Daoy (cell line): ENCODE measurements at places on chromosomes 1 and 21.

- DNase-seq, result peak; percentile 75
Measured at GRCh38 chr1:39205102-39205780, 746 bp downstream of the MACF1 start.

GRCh38 chr1:9824702-9825089 lies 931 bp upstream of the CLSTN1 start:
- no peak for DNase-seq

GRCh38 chr21:38984982-38985567 lies 179.3 kb downstream of the ETS2 start:
- DNase-seq, result peak; percentile 81

- no peak for DNase-seq
Measured at GRCh38 chr1:160850993-160851392, 11.7 kb downstream of the CD244 start.

DNA sequence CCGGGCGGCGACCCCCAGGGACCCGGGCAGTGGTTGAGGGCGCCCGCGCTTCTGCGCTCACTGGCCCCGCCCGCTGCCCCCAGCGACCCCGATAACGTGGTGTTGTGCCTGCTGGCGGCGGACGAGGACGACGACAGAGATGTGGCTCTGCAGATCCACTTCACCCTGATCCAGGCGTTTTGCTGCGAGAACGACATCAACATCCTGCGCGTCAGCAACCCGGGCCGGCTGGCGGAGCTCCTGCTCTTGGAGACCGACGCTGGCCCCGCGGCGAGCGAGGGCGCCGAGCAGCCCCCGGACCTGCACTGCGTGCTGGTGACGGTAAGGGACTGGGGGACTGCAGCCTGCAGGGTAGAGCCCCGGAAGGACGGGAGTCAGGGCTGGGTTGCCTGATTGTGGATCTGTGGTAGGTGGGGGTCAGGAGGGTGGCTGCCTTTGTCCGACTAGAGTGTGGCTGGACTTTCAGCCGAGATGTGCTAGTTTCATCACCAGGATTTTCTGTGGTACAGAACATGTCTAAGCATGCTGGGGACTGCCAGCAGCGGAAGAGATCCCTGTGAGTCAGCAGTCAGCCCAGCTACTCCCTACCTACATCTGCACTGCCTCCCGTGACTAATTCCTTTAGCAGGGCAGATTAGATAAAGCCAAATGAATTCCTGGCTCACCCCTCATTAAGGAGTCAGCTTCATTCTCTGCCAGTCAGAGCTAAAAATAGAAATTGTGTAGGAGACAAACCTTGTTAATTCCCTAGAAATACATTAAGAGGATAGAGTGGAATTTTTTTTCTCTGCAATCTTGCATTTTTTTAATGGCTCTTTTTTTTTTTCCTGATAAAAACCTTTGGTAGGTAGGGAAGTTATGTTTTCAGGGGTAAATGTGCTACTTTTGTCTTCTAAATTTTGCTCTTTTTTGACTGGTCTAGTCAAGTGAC lies 1.5 kb downstream of the GADD45A start:
- DNase-seq, result peak; percentile 98

- DNase-seq, result no peak
Measured at GRCh38 chr1:9887070-9887469, 23.0 kb downstream of the CTNNBIP1 start.

DNA sequence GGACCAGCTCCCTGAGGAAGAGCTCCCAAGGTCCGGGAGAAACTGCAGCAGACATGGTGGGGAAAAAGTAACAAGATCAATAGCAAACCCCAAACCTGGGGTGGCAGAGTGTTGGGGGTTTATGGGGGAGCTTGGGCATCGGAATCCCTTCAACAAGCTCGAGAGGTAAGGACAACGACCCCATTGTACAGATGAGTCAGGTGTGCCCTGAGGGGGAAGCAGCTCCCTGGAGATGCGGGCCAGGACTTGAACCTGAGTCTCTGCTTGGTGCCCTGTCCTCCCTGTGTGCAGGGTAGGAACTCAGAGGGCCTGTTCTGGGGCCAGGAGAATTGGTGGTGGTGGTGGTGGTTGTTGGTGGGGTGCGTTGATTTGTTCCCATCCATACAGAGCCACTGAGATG lies 125.4 kb downstream of the PTPRU start:
- DNase-seq, result no peak

GRCh38 chr1:63612971-63613370 lies 19.8 kb downstream of the PGM1 start:
- no peak for DNase-seq

- no peak for DNase-seq
Measured at GRCh38 chr1:10733474-10734366, 62.7 kb downstream of the CASZ1 start.

DNA sequence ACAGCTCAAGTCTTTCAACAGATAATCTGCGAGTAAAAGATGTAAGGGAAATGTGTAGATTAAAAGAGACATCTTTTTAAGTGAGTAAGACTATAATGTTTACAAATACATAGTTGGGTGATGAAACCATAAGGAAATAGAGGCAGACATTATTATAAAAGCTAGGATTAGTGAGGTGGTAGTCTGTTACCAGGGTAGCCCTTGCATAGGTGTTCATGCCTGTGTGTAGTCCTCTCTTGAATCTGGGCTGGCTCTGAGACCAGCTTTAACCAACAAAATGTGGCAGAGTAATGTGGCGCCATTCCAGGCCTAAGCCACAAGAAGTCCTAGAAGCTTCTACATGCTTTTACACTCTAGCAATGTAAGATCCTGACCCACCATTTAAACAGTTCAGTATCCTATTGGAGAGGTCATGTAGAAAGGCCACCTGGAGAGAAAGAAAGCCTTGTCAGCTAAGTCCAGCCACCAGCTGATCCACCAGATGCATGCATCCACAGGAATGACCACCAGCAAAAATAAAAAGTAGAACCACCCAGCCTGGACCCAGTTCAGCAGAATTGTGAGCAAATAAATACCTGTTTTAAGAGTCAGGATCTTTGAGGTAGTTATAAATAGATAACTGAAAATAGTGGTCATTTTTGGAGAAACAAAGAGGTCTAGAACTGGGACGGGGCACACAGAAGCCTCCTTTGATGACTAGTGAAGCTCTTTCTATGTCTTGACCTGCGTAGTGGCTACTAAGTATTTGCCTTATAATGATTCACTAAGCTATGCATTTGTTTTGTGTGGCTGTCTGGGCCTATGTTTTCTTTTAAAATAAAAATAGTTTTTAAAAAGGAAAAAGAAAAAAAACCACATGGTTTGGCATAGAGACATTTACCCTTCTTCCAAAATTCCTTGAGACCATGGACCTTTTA lies 8.1 kb downstream of the NIBAN1 start:
- DNase-seq, result no peak

GRCh38 chr21:40636026-40636425 lies 210.9 kb downstream of the DSCAM start:
- no peak for DNase-seq

DNA sequence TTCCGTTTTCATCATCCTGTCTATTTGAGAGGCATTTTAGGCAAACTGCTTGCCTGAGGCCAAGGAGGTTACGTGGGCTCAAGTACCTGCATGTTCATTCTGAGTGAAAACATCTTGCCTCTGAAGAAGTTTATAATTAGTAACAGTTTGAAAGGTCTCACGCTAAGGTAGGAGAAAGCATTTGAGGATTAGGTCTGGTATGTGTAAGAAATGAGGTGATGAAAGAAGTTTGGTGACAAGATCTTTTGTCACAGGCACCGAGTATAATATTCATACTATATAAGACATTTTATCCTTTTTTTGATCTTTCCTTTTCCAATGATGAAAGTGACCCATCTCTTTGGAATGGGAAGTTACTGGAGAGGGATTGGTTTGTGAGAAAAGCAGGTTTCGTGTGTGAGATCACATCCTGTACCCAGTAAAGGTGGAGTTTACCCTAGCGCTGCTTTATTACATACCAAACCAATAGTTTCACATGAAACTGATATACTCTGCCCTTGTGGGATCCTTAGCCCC lies 98.7 kb upstream of the PDC start:
- peak; percentile 23 for DNase-seq

- no peak for DNase-seq
Measured at GRCh38 chr1:97903626-97904025, 17.2 kb downstream of the DPYD start.

DNA sequence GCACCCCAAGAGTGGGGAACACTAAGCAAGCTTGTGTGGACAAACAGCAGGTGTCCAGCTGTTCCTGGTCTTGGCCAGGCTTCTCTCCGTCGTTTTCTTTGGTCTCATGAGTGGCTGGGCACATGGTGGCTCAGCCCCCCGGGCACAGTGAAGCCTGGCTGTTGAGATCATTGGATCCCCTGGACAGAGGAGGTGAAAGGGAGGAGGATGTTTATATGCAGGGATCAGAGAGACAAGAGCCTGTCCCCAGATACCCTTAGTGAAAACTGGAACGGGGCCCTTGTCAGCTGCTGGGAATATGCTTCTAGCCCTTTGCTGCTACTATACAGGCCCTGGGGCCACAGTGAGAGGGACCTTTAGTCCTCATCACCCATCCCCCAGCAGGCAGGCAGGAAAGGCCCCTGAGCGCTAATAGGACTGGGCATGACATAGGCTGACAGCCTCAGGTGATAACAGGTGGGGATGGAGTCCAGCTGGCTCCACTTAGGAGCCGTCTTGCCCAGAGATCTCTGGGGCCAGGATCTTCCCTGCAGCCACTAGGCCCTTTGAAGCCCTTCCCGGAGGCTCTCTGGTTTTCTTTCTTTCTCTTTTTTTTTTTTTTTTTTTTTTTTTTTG lies 16.4 kb downstream of the EPHA8 start:
- no peak for DNase-seq

DNA sequence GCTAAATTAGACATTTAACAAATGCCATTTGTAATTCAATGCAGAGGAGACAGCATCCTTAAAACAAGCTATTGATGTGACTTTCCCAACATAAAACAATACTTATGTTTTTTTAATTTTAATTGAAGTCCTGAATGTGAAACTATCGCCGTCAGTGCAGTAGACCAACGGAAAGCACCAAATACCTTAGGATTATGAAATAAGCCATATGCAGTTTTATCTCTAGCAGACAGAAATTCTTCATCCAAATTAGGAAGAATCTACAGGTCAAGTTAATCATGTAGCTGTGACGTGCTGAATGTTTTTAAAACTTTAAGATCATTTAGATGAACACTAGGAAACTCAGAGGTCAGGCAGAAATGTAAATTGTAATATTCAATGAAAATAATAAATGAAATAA lies 714 bp upstream of the ST6GALNAC5 start:
- no peak for DNase-seq
